ENCODE measurements at places on chromosomes 5 and 9.

DNA sequence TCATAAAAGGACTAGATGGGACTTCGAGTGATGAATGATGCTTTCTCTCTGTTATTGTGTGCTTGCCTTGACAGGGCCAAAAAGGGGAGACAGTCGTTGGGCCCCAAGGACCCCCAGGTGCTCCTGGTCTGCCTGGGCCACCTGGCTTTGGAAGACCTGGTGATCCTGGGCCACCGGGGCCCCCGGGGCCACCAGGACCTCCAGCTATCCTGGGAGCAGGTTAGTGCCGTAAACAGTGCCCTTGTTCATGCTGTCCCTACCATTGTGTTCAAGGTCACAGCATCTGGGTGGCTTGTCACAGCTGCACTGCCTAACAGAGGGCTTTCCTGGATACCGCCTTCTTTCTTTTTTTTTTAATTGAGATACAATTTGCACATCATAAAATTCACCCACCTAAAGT lies 48.7 kb upstream of the TGFBR1 start:
- no peak for DNase-seq

DNA sequence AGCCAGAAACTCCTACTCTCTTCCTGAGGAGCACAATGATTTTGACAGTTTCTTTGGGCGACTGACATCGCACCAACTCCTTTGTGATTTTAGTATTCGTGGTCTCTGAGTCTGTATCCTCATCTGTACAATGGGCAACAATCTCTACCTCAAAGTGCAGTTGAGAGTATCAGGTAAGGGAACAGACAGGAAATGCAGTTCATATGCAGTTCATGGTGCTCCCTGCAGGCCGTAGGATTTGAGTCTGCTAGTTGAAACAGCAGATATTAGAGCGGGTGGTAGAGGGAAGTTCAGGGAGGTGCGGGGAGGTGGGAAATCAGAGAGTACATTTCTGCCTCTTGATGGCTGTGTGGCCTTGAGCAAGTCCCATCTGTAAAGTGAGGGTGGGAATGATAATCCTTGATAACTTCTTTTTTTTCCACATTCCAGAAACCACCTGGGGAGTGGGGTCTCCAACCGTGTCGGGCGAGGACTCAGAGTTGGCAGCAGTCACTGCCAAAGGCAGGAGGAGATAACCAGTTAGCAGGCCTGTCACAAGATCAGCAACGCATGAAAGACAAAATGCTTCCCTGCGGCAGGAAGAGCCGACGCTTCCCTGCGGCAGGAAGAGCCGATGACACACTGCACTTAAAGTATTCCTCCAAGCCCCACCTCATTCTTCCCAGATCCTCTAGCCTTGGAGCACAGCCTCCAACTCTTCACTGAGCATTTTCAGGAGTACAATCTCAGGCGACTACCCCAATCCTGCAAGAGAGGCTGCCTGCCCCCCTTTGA lies 6.0 kb upstream of the NEK6 start:
- DNase-seq = no peak

DNA sequence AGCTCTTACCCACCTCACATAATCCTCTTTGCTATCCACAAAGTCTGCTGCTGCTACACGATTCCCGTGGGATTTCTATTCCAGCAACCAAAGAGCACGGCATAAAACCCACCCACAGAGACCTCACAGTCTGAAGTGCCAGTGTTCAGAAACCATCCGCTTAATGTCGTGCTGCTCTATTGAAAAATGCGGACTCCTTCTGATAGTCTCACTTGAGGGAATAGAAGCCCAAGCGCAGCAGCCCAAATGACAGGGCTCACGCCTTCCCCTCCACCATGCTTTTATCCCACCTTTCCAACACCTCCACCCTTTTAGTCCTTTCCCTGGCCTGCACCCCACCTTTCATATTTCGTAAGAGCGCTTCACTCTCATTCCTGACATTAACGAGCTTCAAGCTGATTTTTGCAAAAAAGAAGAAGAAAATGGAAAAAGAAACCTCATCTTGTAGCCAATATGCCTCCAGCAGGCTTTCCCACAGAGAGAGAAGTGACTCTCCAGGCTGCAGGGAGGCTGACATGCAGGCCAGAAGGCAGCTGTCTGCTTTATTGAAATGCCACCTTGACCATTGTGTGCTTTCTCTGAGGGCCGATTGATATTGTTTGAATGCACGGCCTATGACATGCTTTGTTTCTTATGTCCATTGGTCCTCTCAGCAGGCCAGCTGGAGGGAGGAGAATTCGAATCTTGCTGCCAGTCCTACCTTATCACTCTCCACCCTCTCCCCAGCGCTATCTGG lies 70.6 kb upstream of the PCSK1 start:
- DNase-seq = no peak

GRCh38 chr5:142484821-142485387 lies 160.1 kb upstream of the SPRY4 start:
- no peak for DNase-seq

DNA sequence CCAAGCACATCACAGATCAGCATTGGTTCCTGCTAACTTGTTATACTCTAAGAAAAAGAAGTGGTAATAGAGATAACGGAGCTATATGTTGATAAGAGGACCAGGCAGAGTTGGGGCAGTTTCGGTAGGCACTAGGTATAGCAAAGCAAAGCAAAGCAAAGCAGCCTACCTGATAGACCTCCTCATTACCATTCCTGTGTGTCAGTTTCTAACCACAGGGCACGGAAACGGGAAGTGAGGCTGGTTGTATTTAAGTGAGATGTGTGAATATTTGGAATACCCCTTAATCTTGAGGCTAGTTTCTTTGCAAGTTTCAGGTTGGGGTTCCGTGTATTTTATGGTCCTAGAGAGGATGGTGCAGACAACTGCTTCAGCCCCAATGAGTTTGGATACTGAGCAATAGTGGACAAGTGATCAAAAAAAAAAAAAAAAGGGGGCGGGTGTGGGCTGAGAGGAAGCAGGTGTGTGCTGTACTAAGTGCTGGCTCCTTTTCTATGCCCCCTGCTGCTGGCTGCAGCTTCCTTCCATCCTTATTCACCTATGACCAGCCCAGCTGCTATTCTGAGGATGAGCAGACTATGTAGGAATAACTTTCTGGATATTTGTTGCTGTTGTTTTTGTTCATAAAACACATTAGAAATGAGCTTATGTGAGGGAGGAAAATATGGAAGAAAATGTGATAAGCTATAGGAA lies 183.3 kb downstream of the SH3GL2 start:
- DNase-seq = no peak

GRCh38 chr5:149002053-149002452 lies 60.8 kb downstream of the SH3TC2 start:
- DNase-seq = peak; percentile 79

GRCh38 chr5:125526966-125527365 lies 780.5 kb upstream of the ZNF608 start:
- DNase-seq = no peak

DNA sequence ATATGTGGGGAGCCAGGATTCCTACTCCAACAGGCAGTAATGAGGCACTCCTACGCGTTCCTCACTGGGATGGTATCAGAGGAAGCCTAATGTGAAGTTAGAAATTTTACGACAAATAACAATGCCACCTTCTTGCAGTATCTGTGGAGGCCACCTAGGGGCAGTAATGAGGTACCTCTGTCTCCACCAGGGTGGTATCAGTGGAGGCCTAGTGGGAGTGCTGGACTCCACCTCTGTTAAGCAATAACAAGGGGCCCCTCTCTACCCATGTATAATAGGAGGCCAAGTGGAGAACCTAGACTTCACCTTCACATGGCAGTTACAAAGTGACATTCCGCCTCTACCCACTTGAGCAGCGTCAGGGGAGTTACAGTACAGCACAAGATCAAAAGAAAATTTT lies 147.9 kb downstream of the PLPPR1 start:
- no peak for DNase-seq

- DNase-seq = no peak
These were observed 105.5 kb upstream of the KLF4 start for GRCh38 chr9:107594908-107595530.

DNA sequence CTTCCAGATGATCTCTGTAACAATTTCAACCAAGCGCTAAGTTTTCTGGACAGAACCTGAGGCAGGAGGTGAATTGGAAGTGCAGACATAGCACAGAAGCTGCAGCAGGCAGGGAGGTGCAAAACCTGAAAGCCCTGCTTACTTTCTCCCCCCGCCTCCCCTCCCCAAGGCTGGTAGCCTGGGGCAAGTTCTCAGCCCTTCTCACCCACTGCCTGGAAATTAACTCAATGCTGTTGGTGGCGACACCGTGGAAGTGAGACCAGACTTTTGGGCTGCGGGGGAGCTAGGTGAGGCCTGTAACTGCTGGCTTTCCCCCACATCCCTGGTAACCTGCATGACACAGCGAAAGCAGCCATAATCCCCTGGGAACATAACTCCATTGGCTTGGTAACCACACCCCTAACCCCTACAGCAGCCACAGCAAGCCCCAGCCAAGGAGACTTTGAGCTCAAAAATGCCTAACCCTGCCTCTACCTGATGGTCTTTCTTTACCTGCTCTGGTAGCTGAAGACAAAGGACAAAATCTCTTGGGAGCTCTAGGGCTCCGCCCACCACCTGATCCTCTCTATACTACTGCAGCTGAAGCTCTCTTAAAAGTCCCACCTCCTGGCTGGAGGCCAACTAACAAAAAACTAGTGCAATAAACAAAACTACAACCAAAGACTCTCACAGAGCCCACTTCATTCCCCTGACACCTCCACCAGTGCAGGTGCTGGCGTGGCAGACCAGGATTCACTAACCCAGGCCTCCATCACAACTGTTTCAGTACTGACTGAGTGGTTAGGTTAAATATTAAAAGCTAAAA lies 11.9 kb upstream of the OR13C8 start:
- no peak for DNase-seq

DNA sequence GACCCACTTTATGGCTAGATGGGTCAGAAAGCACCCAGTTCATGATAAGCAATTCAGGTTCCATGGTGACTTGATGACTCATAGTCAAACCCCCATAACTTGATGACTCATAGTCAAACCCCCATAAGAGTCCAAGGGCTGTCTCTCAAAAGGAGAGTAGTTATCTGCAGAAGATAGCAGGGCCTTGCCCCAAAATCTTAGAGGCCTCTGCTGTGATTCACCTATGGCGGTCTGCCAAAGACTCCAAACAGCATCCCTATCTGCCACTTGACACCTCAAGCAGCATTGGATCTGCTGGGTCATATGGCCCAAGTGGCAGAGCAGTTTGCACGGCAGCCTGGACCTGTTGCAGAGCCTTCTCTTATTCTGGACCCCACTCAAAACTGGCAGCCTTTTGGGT lies 395.2 kb upstream of the KIF2A start:
- peak; percentile 78 for DNase-seq

- DNase-seq = no peak
These were observed 297.0 kb downstream of the EFNA5 start for GRCh38 chr5:107373549-107374263.

- no peak for DNase-seq
These were observed 25.2 kb downstream of the AQP7 start for GRCh38 chr9:33377089-33377715.

- peak; percentile 55 for DNase-seq
These were observed 524.2 kb upstream of the DAB2 start for GRCh38 chr5:39948867-39949468.

GRCh38 chr5:35852084-35852734 lies 4.5 kb upstream of the IL7R start:
- peak; percentile 10 for DNase-seq

DNA sequence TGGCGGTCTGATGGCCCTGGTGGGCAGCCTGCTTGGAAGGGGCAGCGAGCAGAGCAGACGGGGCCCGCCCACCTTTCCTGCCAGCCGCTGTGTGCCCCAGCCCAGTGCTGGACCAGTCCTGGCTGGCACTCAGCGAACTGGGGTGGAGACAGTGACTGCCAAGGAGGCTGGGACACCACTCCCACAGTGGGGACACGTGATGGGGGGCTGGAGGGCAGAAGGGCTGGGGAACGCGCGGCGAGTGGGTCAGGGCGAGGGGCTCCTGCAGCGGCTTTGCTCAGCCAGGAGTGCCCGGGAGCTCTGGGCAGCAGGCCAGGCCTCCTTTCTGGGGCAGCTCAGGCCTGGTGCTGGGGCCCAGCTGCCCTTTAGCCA lies 19.5 kb downstream of the NCS1 start:
- DNase-seq = no peak

DNA sequence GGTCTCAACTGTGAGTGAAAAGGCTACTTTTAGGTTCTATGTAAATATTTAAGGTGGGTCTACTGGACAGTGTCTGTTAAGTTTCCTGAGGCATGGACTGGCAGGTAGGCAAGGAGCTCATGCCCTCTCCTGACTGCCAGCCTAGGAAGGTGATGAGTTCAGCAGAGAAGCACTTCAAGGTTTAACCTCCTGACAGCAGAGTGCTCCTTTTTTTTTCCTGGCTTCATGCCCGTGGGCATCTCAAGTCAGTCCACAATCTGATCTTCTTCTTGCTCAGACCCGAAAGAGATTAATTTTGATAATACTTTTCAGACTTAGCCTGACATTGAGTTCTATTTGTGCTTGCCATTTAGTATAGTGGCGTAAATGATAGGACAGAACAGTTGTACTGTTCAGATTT lies 241.9 kb upstream of the NREP start:
- DNase-seq = no peak

DNA sequence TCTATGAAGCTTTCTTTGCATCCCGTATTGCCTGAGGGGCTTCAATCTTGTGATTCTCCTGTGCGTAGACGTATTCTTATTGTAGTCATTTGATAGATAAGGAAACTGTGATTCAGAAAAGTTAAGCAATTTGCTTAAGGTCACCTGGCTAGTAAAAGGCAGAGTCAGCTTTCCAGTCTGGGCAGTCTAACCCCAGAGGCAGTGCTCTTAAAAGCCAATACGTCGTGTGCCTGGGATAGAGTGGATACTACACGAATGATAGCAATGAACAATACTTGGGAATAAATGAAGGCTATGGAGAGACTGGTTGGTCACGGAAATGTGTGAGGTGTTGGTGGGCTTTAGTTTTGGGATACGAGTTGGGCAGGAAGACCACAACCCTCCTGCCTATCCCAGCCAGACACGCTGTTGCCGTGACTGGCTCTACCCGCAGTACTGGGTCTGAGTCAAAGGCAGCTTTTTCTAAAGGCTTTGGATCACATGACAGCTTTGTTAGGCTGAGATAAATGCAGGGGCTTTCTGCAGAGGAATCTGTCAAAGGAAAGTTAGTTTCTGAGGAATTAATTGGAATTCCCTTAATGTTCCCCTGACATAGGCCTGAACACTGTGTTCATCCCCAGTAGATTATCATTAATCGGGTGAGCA lies 302.6 kb downstream of the KIF4B start:
- no peak for DNase-seq

DNA sequence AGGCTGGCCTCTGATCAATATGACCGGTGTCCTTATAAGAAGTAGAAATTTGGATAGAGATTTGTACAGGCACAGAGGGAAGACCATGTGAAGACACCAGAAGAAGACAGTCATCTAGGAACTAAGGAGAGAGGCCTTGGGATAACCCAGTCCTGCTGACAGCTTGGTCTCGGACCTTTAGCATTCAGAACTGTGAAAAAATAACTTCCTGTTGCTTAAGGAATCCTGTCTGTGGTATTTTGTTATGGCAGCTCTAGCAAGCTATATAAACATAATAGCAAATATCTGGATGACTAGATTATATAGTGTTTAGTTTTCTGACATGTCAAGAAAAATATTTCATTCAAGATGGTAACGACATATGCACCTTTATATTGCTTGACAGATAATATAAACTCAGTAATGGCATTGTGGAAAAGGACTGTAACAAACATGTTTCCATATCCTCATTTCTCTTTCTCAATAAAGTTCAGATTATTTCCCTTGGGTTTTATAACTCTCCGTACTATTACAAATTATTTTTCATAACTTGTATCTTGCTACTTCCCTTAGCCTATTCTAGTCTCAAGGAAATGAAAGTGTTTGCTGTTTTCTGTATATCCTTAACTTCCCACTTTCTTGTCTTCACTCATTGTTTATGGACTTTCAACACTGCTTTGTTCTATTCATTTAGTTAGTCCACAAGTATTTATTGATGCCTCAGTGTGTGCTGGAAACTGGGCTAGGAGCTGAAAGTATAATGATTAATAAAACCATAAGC lies 62.4 kb downstream of the KIAA1958 start:
- no peak for DNase-seq

Measured in large intestine (tissue), 12 donors.